Hepatocyte (in vitro differentiated cells): ENCODE measurements at places on chromosomes 3 and 15.

GRCh38 chr15:95032156-95032555 lies 800.8 kb downstream of the MCTP2 start:
- DNase-seq: no peak

GRCh38 chr3:124358156-124358555 lies 366.2 kb upstream of the ROPN1 start:
- no peak for DNase-seq

DNA sequence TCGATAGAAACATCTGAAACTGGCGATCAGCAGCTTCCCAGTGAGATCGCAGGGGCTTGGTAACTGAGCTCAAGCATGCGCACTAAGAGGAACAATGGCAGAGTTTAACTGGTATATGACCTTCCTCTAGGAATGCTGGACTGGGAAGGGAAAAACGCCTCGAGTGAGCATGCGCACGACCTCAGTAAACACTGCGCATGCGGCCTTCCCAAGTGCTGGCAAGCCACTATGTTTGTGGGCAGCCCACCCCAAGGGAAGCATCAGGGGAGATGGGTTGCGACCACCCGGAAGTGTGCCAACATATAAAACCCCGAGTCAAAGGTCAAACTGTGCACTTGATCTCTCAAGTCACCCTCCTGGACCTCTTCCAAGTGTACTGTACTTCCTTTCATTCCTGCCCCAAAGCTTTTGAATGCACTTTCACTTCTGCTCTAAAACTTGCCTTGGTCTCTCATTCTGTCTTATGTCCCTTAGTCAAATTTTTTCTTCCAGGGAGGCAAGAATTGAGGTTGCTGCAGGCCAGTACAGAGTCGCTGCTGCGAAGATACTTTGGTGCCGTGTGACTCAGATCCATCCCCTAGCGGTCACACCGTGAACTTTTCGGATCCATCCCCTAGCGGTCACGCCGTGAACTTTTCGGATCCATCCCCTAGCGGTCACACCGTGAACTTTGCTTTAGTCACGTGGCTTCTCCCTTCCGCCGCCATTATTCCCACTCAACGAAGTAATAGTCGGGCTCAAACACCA lies 243.3 kb downstream of the FAM43A start:
- DNase-seq: no peak

DNA sequence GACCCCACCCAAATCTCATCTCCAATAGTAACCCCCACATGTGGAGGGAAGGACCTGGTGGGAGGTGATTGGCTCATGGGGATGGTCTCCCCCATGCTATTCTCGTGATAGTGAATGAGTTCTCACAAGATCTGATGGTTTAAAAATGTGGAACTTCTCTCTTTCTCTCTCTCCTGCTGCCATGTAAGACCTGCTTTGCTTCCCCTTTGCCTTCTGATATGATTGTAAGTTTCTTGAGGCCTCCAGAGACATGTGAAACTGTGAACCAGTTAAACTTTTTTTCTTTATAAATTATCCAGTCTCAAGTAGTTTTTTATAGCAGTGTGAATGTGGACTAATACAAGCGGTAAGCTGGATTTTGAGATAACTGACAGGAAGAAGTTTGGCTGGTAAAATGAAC lies 60.3 kb upstream of the MBNL1 start:
- DNase-seq: no peak

DNA sequence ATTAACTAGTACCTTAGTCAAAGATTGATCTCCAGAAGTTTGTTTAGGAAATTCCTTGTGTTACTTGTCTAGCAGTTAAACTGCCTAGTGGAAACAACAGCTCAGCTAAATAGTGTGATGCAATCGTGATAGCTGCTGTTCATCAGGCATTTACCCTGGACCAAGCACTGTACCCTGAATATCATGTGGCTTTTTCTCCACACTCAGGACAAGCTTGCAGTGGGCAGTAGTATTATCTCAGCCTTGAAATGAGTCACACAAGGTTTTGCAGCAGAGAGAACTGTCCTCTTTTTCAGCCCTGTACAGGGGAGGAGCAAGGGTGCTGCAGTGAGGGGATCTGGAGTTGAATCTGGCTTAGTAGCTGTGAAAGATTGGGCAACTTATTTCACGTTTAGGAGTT lies 208.4 kb downstream of the TP63 start:
- peak; percentile 65 for DNase-seq

GRCh38 chr3:157310329-157311052 lies 126.2 kb upstream of the PTX3 start:
- DNase-seq: no peak

GRCh38 chr3:73933585-73933984 lies 308.8 kb upstream of the PDZRN3 start:
- DNase-seq: no peak

DNA sequence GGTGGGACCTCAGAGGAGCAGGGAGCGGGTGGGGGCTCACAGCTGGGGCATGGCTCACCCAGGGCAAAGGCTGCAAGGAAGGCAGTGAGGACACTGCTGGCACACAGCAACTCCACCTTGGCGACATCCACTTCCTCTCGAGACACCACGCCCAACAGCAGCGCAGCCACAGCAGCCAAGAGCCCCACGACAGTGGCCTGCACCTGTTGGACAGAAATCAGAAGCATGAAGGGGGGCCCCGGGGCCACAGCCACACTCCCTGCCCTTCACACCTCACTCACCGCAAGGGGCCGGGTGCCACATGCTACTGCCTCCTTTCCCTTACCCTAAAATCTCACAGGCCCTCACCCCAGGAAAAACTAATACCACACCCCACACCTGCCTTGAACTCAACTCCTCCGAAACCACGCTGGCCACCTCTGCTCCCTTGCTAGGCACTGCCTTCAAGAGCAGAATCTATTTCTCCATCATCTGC lies 57.3 kb downstream of the ROPN1B start:
- no peak for DNase-seq

- DNase-seq: no peak
Observed at GRCh38 chr3:138854204-138854603, 19.5 kb upstream of the PIK3CB start.

DNA sequence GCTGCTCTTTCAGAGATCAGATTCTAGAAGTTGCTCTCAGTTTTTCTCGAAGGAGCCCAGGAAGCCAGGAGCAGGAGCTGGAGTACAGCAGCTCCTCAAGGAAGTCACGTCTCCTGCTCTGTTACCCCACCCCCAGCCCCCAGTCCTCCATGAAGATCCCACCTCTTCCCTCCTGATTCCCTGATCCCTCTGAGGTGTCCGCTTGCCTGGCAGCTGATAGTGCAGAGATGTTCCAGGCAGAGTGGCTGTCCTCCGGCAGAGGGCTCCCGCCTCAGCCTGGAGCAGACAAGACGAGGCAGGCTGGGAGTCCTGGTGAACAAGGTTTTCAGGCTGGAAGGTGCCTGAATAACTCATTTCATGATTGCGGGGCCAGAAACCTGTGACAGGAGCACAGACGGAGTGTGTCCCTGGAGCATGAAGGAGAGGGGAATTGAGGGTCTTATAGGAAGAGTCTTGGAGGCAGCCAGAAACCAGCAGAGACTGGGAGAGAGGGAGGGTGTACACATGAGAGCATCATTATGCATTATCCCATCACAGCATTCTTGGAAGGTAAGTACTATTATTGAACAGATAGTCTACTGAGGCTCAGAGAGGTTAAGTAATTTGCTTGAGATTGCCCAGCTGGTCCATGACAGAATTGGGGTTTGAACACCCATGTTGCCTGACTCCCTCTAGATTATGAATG lies 1.2 kb downstream of the HRH1 start:
- DNase-seq: peak; percentile 85

GRCh38 chr15:93072411-93073394 lies 16.3 kb downstream of the RGMA start:
- peak; percentile 90 for DNase-seq

DNA sequence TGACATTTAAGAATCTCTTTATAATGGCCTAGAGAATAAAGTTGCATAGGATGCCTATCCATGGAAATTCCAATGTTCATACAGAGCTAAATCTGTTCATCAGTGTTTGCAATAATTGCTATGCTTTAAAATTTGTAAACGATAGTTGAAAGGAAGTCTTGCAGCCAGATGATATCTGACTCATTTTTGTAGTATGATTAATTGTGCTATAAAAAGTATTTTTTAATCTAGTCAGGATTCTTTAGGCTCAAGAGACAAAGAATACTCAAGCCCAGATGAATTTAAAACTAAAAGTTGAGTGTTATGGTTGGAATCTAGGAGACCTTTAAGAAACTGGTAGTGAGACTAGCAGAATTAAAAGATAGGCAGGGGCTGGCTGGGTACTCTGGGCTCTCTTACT lies 50.5 kb downstream of the SUCNR1 start:
- DNase-seq: no peak

GRCh38 chr15:42628761-42629160 lies 53.4 kb downstream of the STARD9 start:
- DNase-seq: no peak

- peak; percentile 74 for DNase-seq
Observed at GRCh38 chr3:183532620-183533411, 22.7 kb downstream of the KLHL6 start.

GRCh38 chr15:87716422-87716821 lies 540.1 kb downstream of the NTRK3 start:
- no peak for DNase-seq

- DNase-seq: no peak
Observed at GRCh38 chr3:24952388-24952787, 457.7 kb upstream of the THRB start.

- DNase-seq: no peak
Observed at GRCh38 chr3:42256135-42256819, 9.7 kb downstream of the CCK start.

DNA sequence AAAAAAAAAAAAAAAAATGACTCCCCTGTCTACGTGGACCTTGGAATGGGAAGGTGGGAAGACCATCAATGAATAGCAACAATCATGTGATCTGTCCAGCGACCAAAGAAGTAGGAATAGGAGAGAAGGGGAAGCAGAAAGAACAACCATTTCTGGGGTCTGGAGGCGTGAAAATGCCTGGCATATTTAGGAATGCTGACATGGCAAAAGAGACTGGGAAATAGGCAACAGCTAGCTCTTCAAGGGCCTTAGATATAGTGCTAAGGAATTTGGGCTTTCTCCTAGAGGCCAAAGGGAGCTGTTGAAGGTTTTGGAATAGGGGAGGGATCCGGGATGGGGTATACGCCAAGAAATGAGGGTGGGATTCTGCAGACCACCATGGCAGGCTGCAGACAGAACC lies 5.9 kb downstream of the SLC22A13 start:
- no peak for DNase-seq

- no peak for DNase-seq
Observed at GRCh38 chr15:34046471-34047145, 7.6 kb upstream of the AVEN start.

GRCh38 chr3:35659768-35660167 lies 20.4 kb downstream of the ARPP21 start:
- DNase-seq: peak; percentile 56

GRCh38 chr15:60649845-60650548 lies 171.1 kb upstream of the ICE2 start:
- peak; percentile 14 for DNase-seq

DNA sequence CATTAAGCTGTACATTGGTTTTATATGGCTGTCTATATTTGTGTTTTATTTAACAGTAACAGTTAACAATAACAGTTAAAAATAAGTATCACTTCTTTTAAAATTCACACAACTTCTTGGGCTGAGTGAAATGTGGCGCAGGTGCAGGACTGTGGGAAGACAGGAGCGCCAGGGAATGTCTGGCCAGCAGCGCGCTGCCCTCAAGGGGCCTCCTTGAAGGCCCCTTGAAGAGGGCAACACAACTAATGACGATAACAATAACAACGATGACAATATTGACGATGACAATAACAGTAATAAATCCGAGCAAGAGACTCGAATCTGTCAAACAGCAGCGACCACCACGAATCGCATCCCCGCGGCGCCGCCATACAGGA lies 411 bp upstream of the PPP2R3A start:
- DNase-seq: no peak

DNA sequence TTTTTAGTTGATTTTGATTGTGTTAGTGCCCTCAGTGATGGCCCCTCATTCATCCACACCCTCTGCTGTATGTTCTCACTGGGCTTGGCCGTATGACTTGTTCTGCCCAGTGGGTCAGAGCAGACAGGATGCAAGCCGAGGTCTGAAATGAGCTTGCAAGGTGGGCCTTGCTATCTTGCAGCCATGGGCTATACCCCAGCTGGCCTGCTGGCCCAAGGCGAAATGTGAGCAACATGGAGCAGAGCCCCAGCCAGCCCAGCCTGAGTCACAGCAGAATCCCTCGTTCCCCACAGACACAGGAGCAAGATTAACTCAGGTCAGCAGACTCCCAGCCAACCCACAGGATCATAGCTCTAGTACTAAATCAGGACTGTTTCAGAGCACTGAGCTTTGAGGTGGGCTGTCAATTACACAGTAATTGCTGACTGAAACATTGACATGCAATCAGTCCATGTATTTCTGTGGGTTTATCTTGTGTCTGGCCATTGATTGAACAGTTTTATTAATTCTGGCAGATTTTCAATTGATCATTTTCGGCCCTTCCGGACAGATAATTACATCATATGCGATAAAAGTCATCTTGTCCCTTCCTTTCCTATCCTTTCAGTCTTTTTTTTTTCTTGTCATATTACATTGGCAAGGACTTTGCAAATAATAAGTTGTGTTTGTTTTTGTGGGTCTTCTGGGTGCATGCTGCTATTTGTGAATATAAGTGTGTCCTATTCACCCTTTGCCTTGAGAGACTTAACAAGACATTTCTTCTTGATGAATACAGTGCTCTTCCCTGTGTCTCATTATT lies 27.1 kb downstream of the KLF15 start:
- DNase-seq: no peak

GRCh38 chr3:49967291-49967690 lies 27.3 kb downstream of the RBM6 start:
- no peak for DNase-seq
